ENCODE measurements at places on chromosomes 4 and X.

DNA sequence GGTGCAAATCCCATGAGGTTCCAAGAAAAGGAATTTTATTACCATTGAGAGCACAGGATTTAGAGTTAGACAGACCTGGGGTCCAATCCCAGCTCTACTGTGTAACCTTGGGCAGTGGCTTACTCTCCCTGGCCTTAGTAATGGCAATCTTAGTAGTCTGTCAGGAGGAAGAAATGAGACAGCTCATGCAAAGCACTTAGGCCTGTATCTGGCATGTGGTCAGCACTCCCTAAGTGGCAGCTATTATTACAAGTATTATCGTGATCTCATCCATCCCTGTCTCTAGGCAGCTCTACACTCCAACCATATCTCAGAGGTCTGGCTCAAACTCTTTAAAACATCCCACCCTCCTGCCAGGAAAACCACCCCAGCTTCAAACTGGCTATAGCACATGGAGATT, 129.6 kb upstream of the NALF2 start:
- DNase-seq = no peak

DNA sequence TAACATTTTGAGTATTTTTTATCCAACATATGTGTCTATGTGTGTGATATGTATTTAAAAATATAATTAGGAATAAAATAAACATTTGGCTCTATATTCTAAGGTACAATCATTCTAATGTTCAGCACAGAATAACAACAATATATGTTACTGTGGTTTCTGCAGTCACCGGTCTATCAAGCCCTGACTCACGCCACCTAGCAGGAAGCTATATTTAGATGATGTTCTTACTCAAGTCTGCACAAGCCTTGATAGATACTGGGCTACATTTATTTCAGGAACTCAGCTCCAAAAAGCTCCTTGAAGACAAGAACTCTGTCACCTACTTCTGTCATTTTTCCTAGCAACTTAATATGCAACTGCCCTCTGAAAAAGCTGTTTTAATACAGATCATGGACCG, 152.0 kb upstream of the FTHL17 start:
- peak; percentile 52 for DNase-seq

GRCh38 chr4:16360694-16361262, 134.5 kb upstream of the TAPT1 start:
- DNase-seq = no peak

GRCh38 chrX:1316527-1316926, 20.1 kb upstream of the IL3RA start:
- no peak for DNase-seq

GRCh38 chr4:6885953-6886557, 23.6 kb upstream of the TBC1D14 start:
- peak; percentile 63 for DNase-seq

GRCh38 chr4:122083989-122084388, 68.1 kb upstream of the BLTP1 start:
- DNase-seq = no peak

GRCh38 chr4:158018831-158019230, 154.0 kb downstream of the GASK1B start:
- no peak for DNase-seq

- DNase-seq = no peak
Measured at GRCh38 chrX:153769158-153769864, 5.3 kb downstream of the PLXNB3 start.

- no peak for DNase-seq
Measured at GRCh38 chrX:153644356-153645125, 2.5 kb upstream of the DUSP9 start.

DNA sequence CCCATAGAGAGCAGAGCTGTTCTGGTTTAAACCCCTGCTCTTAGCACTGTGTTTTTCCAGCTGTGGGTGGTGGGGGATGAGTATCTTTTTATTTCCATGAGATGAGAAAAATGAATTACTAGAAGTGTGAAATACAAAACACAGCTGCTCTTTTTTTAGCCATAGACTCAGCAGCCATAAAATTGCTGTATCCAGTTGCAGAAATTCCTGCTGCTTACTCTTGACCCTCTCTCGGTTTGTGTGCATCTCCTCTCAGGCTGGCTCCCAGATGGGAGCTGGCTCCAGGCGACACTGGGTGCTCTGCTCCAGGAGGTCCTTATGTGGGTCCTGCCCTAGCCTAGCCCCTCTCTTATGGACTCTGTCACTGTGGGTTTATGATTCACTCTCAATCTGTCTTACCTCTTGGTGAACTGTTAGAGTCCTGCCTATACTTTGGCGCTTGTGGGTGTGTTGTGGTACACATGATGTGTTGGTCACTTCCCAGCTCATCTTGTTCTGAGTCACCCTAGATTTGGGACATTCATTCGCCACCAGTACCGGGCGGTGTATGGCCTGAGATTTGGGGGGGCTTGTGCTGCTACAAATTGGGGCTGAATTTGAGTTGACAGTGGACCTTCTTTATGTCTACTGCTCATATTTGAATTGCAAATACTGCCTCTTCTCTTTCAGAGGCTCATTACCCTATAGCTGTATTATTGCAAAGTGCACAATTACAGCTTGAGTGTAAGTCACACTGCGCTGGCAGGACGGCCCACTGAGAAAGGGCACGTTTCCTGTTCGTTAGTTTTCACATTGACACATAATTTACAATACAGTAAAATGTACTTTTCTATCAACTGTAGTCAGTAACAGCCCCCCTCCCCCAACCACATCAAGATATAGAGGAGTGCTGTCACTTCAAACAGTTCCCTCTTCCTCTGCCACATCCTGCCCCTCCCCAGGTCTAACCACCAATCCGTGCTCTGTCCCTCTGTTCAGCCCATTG, 46.9 kb upstream of the MSANTD1 start:
- DNase-seq = no peak

- peak; percentile 40 for DNase-seq
Measured at GRCh38 chr4:55312489-55313101, 33.4 kb upstream of the SRD5A3 start.

DNA sequence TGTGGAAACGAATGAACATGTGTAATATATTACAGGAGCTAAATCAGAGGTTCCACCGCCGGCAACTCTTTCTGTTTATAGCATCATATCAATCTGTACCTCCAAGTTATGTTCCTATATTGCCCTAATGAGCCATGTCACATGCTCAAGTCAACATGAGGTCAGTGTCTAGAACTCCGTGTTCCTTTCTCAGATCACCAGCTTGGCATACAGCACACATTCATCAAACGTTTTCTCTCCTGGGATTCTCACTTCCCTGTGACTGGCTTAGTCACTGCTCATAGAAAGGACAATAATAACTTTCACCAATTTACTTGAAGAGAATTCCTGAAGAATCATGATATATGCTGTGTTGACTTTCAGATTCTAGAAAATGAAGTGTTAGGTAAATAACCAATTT, 532.0 kb upstream of the SPANXN1 start:
- no peak for DNase-seq

- no peak for DNase-seq
Measured at GRCh38 chrX:21590012-21590776, 67.9 kb downstream of the KLHL34 start.

- DNase-seq = peak; percentile 13
Measured at GRCh38 chr4:21991050-21991449, 42.5 kb upstream of the KCNIP4 start.

- DNase-seq = no peak
Measured at GRCh38 chr4:40669504-40669903, 39.8 kb upstream of the RBM47 start.

DNA sequence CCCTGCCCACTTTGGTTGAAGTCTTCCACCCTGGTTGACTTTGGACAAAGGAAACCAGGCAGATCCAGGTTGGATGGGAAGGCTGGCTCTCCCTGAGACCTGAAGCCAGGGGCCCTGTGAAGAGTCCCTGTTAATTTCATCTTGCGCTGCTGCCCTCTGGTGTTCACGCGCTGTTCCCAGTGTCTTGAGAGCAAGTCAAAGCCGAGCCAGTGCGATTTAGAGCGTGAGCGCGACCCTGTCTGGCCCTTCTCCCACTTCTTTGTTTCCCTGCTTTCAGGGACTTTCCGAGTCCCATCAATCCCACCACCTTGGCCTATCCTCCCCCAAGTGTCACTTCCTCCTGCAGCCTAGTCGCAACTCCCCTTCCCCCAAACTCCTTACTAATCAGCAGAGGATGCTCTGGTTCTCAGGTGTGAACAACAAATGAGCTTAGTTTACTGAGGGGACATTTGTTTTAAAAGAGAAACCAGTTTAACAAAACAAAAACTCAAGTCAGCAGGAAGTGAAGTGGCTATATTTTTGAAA, 25.8 kb upstream of the CHRNA9 start:
- DNase-seq = peak; percentile 67

DNA sequence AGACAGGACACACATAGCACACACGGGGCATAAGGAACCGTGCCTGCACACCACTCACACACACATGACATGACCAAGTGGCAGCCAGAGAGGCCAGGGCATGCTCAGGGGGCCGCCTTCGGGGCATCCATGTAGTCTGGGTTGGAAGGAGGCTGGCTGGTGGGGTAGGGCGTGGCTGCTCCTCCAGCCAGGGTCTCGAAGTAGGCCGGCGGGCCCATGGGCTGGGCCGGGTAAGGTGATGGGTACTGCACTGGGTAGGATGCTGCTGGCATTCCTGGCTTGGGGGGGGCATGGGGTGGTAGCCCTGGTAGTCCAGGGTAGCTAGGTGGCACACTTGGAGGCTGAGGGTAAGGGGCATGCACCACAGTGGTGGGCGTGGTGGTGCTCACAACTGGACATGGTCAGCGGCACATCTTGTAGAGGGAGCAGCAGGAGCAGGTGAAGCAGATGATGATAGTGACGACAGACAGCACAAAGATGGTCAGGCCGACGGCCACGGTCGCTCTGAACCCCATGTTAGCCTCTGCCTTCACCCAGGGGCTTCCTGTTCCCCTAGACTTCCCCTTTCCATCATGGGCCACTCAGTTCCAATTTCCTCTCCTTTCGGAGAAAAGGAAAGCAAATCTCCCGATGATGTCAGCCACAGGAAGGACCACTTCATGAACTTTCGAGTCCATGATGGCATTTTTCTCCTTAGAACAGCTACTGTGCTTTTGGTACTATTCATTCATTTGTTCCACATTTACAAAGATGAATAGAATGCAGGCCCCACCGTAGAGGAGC, 10.9 kb upstream of the DDX3X start:
- no peak for DNase-seq

DNA sequence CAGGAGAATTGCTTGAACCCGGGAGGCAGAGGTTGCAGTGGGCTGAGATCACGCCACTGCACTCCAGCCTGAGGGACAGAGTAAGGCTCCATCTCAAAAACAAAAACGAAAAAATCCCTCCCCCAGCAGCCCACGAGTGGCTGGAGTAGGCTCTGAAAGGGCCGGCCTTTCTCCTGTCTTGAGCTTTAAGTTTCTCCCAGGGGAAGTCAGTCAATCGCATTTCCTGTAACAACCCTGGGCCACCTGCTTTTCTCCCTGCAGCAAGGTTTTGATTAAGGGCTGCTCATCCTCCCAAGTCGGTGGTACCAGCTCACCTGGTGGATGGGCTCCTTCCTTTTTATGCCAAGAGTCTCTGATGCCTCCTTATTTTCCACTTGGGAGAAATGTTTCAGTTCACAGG, 2.0 kb upstream of the NYX start:
- DNase-seq = no peak

GRCh38 chrX:143873343-143873742, 10.5 kb upstream of the UBE2NL start:
- DNase-seq = peak; percentile 16

GRCh38 chrX:118727686-118728339, 407 bp downstream of the IL13RA1 start:
- DNase-seq = peak; percentile 0

DNA sequence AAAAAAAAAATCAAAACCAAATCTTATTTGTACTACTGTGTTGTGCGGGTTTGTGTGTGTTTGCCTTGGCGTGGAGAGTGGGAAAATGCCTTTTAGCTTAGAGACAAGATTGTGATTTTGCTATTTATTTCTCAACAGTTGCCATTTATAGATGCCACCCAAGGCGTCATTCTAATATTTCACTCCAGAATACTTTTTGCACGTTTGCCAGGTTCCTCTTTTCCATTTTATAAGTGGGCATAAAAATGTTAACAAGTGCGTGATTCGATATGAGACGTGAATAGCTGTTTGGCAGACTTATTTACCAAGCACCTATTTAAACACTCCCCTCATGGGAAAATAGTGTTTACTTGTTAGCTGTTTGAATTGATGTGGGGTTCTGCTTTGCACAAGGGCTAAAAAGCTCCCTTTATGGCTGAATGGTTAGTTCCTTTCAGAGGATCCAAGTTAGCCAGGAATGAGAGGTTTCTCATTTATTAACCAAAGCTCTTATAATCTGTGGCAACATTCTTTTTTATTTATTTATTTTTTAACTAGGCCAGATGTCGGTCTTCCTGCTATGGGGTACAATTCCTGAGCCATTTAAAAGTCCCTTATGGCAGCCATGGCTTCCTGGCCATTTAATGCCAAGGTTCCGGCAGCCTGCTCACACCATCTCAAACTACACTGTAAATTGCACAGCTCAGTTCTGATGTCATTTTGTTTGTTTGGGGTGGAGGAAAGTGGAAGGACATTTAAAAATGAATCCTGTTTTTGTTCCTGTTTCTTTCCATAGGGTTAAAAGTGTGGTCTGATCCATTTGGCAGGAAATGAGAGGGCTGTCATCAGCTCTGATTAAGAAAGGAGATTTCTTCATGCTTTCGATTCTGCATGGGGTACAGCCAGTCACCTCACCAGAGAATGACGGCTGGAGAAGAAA, 14.6 kb downstream of the SMIM20 start:
- no peak for DNase-seq
